ENCODE measurements at places on chromosomes 7 and 10.

GRCh38 chr10:117663750-117664149 is 121.2 kb downstream of the EMX2 start:
- DNase-seq, result no peak

DNA sequence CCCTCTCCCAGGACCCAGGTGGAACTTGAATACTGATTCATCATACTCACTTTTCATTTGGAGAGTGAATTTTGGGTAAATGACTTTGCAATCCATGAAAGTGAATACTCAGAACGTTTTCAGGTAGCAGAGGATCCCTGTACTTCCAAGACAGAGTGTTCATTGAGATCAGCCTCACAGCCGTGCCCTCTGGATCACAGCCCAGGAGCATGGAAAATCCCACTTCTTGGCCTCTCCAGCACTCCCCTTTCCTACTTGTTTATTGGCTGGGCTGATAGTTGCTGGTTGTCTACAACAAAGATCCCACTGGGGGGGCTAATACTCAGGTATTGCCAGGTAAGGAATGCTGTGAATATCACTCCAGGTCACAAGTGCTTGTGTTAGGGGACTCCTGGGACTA is 5.9 kb downstream of the GCK start:
- DNase-seq, result no peak

DNA sequence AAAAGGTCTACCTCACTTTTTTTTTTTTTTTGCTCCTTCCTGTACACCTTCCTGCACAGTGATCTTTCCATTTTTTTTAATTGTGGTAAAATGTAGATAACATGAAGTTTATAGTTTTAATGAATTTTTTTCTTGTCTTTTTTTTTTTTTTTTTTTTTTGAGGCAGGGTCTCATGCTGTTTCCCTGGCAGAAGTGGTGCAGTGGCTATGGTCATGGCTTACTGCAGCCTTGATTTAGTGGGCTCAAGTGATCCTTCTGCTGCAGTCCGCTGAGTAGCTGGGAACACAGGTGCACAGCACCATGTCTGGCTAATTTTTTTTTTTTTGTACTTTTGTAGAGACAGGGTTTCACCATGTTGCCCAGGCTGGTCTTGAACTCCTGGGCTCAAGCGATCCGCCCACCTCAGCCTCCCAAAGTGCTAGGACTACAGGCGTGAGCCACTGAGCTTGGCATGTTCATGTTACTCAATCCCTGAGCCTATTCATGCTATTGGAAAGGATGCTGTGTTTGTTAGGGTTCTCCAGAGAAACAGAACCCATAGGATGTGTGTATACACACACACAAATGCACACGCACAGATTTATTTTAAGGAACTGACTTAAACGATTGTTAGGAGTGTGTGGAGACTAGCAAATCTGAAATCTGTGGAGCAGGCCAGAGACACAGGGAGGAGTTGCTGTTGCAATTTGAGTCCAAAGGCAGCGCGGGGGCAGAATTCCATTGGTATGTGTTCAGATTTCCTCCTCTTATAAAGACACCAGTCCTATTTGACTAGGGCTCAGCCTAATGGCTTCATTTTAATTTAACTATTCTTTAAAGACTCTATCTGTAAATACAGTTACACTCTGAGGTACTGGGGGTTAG is 29.1 kb downstream of the GALNT11 start:
- DNase-seq, result no peak

DNA sequence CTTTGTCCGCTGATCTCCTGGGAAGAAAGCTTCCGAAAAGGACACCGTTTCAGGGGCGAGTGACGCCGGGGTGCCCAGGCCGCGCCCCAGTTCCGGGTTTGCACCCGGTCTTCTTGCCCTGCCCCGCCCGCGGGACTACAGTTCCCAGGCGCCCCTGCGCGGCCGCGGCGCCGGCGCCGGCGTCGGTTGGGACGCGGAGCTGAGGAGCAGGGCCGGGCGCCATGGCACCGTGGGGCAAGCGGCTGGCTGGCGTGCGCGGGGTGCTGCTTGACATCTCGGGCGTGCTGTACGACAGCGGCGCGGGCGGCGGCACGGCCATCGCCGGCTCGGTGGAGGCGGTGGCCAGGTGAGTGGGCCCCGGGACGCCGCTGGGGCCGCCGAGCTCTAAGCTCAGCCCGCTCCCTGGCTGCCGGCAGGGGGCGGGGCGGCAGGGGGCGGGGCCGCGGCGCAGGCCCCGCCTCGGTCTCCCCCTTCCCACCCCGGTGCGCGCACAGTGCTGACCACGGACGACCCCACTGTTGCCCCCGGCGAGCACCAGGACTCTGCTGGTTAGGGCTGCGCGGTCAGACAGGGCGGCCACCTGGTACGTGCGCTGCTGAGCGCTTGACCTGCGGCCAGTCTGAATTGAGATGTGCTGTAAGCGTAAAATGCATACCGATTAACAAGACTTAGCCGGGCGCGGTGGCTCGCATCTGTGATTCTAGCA is at the start of gene LHPP:
LHPP (plus strand) TSS at position 182 of the 706 bp plus-strand sequence; CDS start at position 222, 40 bp downstream.
- DNase-seq, result peak; percentile 82

DNA sequence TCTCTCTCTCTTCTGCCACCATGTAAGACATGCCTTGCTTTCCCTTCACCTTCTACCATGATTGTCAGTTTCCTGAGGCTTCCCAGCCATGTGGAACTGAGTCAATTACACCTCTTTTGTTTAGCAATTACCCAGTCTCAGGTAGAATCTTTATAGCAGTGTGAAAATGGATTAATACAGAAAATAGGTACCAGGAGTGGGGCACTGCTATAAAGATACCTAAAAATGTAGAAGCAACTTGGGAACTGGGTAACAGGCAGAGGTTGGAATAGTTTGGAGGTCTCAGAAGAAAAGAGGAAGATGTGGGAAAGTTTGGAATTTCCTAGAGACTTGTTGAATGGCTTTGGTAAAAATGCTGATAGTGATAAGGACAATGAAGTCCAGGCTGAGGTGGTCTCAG is 15.6 kb downstream of the GALNTL5 start:
- no peak for DNase-seq

- no peak for DNase-seq
These were observed 146.2 kb downstream of the PTPN20 start for GRCh38 chr10:47057471-47057870.

DNA sequence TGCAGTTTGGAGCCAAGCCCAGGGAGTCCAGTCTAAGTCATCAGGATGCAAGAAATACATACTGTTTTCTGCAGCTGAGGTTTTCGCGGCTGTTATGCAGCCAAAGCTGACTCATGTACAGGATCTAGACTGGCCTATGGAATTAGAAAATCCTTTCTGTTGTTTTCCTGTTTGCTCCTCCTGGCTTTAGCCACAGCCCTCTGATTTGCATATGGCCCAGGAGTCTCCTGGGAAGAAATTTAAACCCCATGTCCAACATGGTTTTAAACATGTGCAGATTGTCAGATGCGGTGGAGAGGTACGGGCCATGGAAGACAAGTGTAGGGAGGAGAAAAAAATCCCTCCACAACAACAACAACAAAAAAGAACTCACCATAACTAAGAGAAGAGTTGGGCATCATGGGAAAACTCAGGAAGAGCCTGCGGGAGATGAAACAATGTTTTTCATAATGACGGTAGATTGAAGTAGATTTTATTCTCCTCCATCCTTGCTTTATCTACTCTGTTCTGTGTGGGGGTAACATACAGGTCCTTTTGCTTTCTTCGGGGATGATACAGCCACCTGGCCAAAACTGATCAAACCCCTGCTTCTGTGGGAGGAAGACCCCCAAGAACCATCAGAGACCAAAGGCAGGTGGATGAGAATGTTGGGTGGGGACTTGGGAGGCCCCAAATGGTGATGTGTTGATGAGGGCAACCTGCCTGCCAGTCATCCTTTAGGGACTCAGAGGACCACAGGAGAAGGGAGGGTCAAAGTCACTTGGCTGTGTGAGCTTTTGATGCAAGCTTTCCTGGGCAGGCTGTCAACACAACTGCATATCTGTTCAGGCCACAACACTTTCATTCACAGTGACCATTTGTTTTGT is 29.8 kb upstream of the GNA12 start:
- DNase-seq, result no peak

- no peak for DNase-seq
These were observed 5.1 kb upstream of the TACC2 start for GRCh38 chr10:121983852-121984251.

DNA sequence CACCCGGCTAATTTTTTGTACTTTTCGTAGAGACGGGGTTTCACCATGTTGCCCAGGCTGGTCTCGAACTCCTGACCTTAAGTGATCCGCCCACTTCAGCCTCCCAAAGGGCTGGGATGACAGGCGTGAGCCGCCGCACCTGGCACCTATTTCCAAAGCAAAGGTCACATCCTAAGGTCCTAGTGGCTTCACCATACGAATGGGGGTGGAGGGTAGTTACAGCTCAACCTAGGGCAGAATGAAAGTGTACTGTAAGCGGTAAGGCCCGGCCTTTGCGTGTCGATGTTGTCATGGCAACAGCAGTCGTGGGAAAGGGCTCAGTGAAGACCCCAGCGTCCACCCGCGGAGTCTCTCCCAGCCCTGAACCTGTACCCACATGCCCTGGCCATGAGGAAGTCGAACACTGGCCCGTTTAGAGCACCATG is 1.6 kb upstream of the COX19 start:
- DNase-seq, result no peak

GRCh38 chr10:90635111-90635765 is 222.6 kb downstream of the HTR7 start:
- no peak for DNase-seq

DNA sequence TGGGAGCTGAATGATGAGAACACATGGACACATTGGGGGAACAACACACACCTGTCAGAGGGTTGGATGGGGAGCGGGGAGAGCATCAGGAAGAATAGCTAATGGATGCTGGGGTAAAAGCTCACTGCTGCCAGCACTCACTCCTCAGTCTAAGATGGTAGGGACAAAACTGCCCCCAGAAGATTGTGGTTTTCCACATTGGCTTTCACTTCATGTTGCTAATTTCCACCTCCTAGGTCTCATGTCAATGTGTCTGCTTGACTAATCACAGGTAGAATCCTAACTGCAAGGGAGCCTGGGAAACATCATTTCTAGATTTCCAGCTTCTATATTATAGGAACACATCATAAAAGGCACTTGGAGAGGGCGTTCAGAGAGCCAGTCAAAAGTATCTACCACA is 22.6 kb downstream of the APBB1IP start:
- DNase-seq, result no peak

GRCh38 chr10:74238031-74238431 is 87.0 kb downstream of the ADK start:
- no peak for DNase-seq

DNA sequence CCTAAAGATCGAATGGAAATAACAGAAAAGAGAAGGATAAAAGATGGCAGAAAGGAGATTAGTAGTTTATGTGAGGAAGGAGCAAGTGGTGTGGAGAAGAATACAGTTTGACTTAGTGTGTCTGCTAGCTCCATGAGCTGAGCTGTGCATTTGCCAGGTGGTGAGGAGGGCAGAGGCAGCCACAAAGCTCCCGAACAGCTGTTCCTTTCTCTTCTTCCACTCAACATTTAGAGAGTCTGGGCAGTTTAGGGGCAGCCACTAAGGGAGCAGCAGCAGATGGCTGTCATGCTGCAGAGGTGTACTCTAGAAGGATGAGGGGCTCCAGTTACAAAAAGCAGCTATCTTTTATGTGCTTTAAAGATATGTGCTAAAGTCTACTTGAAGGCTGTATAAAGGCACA is 674.4 kb downstream of the GRM8 start:
- DNase-seq, result no peak

DNA sequence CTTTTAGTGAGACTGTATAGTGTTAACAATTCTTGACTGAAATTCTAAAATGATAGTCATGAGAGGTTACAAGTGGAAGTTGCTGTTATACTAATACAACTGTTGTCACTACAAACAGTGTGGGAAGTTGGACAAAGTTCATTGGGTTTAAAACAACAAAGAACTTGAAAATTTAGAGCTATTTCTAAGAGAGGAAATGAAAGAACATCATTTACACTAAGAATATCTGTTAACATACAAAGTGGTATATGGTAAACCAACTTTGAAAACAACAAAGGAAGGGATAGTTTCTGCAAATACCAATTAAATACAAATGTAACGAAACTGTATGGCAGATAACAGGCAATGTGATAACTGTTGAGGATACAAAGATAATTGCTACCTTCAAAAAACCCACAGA is 11.6 kb downstream of the MTPN start:
- no peak for DNase-seq

GRCh38 chr7:39301543-39301942 is 264.7 kb upstream of the YAE1 start:
- no peak for DNase-seq

DNA sequence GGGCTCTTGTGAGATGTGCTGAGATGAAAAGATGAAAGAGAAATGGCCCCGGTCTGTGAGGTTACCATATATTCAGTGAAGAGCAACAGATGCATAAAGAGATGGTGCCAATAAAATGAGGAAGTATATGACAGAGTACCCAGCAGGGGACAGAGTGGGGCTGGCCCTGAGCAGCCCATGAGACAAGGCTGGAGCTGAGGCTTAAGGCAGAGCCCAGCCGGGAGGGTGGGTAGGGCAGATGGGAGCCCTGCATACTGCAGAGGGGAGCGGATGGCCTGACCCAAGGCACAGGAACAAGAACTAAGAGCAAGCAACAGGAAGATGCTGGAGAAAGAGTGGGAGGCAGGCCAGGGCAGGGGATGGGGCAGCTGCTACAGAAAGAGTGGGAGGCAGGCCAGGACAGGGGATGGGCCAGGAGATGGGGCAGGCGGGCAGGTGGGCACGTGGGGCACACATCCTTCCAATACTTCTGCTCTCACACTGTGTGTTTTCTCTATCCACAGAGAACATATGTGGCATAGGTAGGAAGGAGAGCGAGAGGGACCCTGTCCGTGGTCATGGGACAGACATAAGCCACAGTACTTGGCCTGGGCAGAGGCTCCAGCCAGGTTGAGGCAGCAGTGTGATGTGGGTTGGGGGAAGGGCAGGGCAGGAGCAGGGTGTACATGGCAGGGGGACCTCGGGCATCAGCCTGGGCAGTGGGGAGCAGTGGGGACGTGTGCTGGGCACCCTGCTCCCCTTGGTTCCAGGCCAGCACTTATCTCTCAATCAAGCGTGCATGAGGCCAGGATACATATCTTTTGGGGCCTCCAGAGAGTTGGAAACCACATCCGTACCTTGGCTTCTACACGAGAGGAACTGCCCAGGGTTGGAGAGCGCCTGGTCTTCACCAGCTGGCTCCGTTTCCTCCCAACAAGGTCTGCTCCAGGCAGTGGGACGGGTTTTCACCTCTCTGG is 91.6 kb upstream of the IKZF1 start:
- no peak for DNase-seq

DNA sequence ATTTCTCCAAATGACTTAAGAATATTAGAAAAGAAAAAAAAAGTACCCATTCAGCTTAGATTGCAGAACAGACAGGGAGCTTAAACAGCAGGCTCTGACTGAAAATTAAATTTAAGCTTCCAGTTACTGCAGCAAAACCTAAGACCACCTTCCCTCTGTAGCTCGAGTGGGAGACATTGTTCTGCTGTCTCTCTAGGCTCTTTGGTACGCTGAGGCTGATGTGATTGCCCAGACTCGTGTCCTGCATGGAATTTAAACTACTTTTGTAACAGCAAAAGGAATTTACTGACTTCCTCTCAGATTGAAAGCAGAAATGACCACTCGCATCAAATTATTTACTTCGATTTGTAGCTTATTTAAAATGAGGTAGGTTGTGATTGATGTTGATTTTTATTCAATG is 124.6 kb downstream of the LRRTM3 start:
- DNase-seq, result no peak

- DNase-seq, result no peak
These were observed 212.6 kb upstream of the HABP2 start for GRCh38 chr10:113340282-113340681.

- no peak for DNase-seq
These were observed 8.8 kb upstream of the STN1 start for GRCh38 chr10:103926722-103927319.

GRCh38 chr7:4144811-4145510 is 537.1 kb upstream of the FOXK1 start:
- DNase-seq, result no peak

GRCh38 chr10:88127766-88128165 is 264.3 kb downstream of the PTEN start:
- no peak for DNase-seq
